ENCODE measurements at places on chromosomes 2 and 18. TPM values are rescaled to one million over a fixed set of nuclear protein-coding genes. Genes with fewer than 3 reads are reported as not detected.

GDF7 gene
- total RNA-seq = under 0.01 TPM

NPAS2 gene
- 23.7 TPM for total RNA-seq

TRABD2A gene
- total RNA-seq = 0.36 TPM

SLC4A3 gene
- 6.0 TPM for total RNA-seq

PARD3B gene
- 27.1 TPM for total RNA-seq

DSC3 gene
- total RNA-seq = 0.24 TPM

MARCHF4 gene
- 2.3 TPM for total RNA-seq

KANSL3 gene
- total RNA-seq = 43.6 TPM

CCDC150 gene
- total RNA-seq = 4.5 TPM

CYS1 gene
- total RNA-seq = 14.2 TPM

GBX2 gene
- total RNA-seq = not detected

TGFBRAP1 gene
- total RNA-seq = 25.0 TPM

NOSTRIN gene
- 0.12 TPM for total RNA-seq

VRK2 gene
- 26.3 TPM for total RNA-seq

SERPINB13 gene
- total RNA-seq = not detected

HNMT gene
- total RNA-seq = 31.0 TPM

EFR3B gene
- total RNA-seq = 0.16 TPM

KCNE4 gene
- 30.5 TPM for total RNA-seq

DCDC2C gene
- not detected for total RNA-seq

IL1R2 gene
- total RNA-seq = 1.3 TPM

ZNF804A gene
- 0.12 TPM for total RNA-seq

NETO1 gene
- not detected for total RNA-seq

ALPG gene
- total RNA-seq = not detected

TUBB6 gene
- total RNA-seq = 687 TPM

MOGAT1 gene
- not detected for total RNA-seq

IL37 gene
- total RNA-seq = not detected

SLC38A11 gene
- 0.12 TPM for total RNA-seq

ATOH8 gene
- 5.7 TPM for total RNA-seq

ALPI gene
- not detected for total RNA-seq

LIMS2 gene
- 11.2 TPM for total RNA-seq

TUBA3E gene
- total RNA-seq = not detected

UCN gene
- total RNA-seq = 0.85 TPM

PDE1A gene
- 3.2 TPM for total RNA-seq

PTH2R gene
- not detected for total RNA-seq

POMC gene
- total RNA-seq = not detected

NFU1 gene
- total RNA-seq = 25.4 TPM

ESPNL gene
- 3.6 TPM for total RNA-seq

CWC22 gene
- total RNA-seq = 21.7 TPM

SOCS6 gene
- 42.5 TPM for total RNA-seq

CAPN14 gene
- total RNA-seq = 0.32 TPM

GCG gene
- total RNA-seq = not detected

CTIF gene
- total RNA-seq = 55.0 TPM

CPLX4 gene
- total RNA-seq = 0.24 TPM

EVX2 gene
- under 0.01 TPM for total RNA-seq

KCNK3 gene
- total RNA-seq = 3.0 TPM

CYTIP gene
- total RNA-seq = not detected

IL18RAP gene
- total RNA-seq = not detected

COL6A3 gene
- total RNA-seq = 7,373 TPM

LYG2 gene
- total RNA-seq = not detected

METAP1D gene
- total RNA-seq = 8.3 TPM

STON1 gene
- total RNA-seq = 19.3 TPM

Measured in hair follicle dermal papilla cell (primary cell).